ENCODE measurements at places on chromosomes 11 and 22. TPM values are rescaled to one million over a fixed set of nuclear protein-coding genes. Genes with fewer than 3 reads are reported as not detected.

The MMP8 gene
- 0.18 TPM for polyA plus RNA-seq

The NUMA1 gene
- 61.6 TPM for polyA plus RNA-seq

The KIRREL3 gene
- 1.8 TPM for polyA plus RNA-seq

The SLC6A5 gene
- polyA plus RNA-seq, result not detected

The HBB gene
- polyA plus RNA-seq, result 0.22 TPM

The PARVA gene
- 120 TPM for polyA plus RNA-seq

The MMP3 gene
- polyA plus RNA-seq, result 19.1 TPM

The ARHGAP20 gene
- 7.1 TPM for polyA plus RNA-seq

The COX8A gene
- 200 TPM for polyA plus RNA-seq
